ENCODE measurements at places on chromosomes 16 and 17.

GRCh38 chr17:69402052-69402451 is 12.4 kb upstream of the MAP2K6 start:
- DNase-seq: no peak

DNA sequence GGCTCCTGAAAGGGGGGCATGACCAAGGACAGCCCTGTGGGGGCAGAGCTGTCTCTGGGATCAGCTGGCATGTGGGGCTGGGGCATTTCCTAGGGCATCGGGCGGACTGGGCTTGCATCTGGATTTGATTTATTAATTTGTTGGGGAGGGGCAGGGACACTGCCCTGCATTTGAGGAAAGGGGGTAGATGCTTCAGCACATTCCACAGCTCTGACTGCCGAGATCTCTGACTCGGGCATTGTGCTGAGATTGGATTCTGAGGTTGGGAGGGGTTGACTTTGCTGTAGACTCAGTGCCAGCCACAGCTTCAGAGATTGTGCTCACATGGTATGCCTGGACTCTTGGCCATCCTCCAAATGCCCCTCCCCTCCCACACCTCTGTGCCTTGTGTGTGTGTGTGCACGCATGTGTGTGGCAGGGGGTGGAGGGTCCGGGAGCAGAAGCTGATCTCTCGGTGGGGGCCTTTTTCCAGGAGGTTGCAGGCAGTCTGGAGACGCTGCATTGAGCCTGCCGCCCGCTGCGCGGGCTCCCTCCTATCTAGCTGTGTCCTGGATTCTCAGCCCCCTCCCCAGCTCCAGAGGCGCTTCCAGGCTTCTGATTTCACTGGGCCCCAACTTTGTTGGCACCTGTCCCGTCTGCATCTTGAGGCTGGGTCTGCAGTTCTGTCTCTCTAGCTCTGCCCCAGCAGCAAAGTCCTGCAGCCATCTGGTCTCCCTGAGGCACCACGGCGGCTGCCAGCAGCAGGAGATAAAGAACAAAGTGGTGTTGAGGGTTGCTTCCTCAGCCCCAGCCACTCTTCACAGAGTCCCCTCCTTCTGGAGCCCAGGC is 14.9 kb downstream of the IGFBP4 start:
- no peak for DNase-seq

DNA sequence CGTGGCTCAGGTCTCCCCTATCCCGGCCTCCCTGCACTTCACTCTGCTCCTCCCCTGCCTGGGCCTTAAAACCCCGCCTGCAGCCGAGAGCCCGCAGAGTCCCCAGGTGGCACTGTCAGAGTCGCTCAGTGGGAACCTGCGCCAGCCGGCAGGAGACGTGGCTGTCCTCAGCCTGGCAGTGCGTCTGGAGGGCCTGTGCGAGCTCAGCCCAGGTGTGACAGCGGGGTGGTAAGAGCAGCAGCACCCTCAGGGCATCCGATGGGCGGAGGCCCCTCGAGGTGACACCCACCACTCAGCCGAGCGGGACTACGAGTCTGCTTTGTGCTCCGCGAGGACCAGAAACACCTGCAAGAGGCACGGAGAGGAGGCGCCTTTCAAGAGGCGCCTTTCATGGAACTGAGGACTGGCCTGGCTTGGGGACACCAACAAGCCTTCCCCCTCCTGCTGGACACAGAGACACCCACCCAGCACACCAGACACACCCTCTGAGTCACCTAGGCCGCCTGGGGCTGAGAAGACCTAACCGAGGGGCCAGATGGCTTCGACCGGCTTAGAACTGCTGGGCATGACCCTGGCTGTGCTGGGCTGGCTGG is at the start of gene CLDN9:
Gene CLDN9 (plus strand): TSS at position 96 of the 593 bp plus-strand sequence. CDS start 440 bp downstream, at position 536.
- DNase-seq: peak; percentile 66

- no peak for DNase-seq
Observed at GRCh38 chr16:58019866-58020538, 5.6 kb upstream of the MMP15 start.

- no peak for DNase-seq
Observed at GRCh38 chr17:59812139-59812538, 80.6 kb downstream of the TUBD1 start.
